ENCODE measurements at places on chromosomes 7 and 10. TPM values are rescaled to one million over a fixed set of nuclear protein-coding genes. Genes with fewer than 3 reads are reported as not detected.

The TFAM gene
- 18.5 TPM for polyA plus RNA-seq

The FAM20C gene
- 114 TPM for polyA plus RNA-seq

The GNGT1 gene
- polyA plus RNA-seq, result not detected

The GAD2 gene
- polyA plus RNA-seq, result not detected

The EPHB4 gene
- polyA plus RNA-seq, result 33.2 TPM

The SCIN gene
- polyA plus RNA-seq, result 62.8 TPM

The DKK1 gene
- polyA plus RNA-seq, result not detected

The TBX20 gene
- not detected for polyA plus RNA-seq

Measured in kidney (tissue), 22 donors.